CD4-positive, alpha-beta T cell treated with Interleukin-4 for 1 hour (primary cell): ENCODE measurements at places on chromosomes 12 and 14.

DNA sequence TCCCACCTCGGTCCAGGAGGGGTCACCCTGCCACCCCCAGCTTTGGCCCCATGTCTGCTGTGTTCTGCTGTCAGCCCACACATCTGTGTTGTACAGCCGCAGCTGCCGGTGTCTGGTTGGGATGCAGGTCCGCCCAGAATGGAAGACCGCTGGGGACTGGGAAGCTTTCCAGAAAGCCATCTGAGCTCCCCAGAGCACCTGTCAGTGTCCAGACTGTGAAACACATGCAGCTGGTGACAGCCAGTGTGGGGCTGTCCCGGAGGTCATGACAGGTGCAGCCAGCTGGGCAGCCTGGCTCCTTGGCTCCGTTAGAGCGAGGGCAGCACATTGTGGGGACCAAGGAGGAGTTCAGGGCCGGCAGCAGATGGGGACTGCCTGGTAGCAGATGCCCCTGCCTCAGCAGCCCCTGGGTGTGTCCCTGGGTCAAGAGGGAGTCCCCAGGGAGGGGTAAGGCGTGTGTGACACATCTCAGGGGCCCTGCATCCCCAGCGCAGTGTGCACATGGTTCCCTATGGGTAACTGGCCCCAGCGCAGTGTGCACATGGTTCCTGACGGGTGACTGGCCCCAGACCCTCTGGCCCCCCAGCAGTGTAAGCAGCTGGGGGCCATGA is 16.4 kb downstream of the CEP170B start:
- no peak for DNase-seq

DNA sequence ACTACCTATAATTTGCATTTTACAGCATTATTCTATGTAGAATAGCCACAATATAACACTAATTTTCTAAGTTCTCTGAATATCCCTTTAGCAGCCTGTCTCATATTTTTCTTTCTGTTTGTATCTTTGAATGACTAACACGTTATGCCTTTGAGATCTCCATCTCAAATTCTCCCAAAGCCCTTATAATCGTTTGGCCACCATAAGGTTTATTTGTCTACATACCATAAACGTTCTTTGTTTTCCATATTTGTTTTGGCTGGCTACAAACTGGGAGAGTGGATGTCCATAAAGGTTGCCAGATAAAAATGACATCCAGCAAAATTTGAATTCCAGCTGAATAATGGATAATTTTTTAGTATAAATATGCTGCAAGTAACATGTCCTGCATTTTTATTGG is 203.7 kb downstream of the STXBP6 start:
- DNase-seq, result no peak

GRCh38 chr14:71733210-71733883 is 198.9 kb upstream of the RGS6 start:
- DNase-seq, result no peak

GRCh38 chr12:122295877-122296276 is 29.6 kb upstream of the VPS33A start:
- no peak for DNase-seq

DNA sequence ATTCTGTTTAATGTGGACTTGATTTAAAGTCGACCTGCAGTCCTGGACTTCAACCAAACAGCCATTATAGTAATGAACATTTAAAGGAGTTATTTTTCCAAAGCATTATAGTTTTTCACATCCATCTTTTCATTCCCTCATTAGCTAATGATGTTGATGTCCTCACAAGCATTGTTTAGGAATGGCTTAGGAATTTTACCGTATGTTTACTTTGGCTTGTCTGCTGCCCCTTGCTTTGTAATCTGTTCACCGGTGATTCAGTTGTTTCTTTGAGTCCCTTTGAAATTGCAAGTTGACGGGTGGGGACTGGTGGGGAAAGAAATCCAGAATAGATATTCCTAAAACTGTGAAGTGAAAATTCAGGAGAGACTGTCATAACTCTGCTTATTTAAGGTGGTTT is 25.4 kb downstream of the PRKCH start:
- DNase-seq, result no peak

DNA sequence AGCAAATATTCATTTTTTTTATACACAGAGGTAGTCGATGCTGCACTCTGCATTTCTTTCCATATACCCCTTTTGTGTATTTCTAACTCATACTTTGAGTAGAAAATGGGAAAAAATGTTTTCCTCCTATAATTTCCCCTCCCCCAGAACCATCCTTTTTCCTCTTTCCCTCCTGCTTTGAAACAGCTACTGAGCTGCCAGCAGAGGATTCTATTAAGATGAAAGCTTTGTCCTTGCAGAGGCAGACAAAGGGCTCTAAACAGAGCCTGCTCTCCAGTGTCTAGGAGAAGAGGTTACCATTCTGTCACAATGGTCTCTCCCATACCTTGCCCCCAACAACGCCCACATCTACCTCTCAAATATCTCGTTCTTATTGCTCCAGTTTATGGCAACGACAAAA is 74.6 kb upstream of the OSBPL8 start:
- no peak for DNase-seq

- DNase-seq, result no peak
Measured at GRCh38 chr14:34134484-34134883, 183.6 kb upstream of the EGLN3 start.

- no peak for DNase-seq
Measured at GRCh38 chr14:37796703-37797416, 201.4 kb downstream of the TTC6 start.
